ENCODE measurements at places on chromosomes 11 and 22.
A peak's percentile ranks its signal among the peaks of the same experiment; 100 is the strongest.

DNA sequence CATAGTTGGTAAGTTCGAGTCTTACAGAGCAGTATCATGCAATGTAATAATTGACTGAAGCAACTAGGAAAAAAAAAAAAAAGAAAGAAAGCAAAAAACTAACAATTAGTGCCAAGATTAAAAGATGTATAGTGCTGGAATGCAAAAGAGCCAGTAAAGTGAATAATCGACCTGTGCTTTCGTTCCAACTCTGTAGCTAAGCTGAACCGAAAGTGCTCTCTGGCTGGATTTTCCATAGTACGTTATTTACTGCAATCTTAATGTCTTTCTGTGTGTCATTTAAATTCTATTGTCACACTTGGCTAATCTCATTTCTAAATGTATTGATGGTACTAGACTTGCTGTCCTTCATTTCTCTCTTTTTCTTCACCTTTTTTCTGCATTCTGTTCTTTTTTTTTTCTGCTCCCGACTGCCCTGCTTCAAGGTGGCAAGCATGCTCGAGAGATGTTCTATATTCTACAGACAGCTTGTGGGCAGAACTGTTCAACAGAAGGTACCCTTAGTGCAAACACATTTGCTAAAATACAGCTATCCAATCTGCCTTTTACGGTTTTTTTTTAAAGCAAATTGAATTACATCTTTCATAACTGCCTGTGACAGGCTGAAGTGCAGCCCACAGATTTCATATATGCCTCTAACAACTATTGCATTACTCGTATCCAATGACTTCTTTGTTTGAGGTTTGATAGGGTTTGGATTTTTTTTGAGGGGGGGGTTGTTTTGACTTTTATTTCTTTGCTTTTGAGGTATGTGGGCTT lies 204.2 kb upstream of the MTNR1B start:
- no peak for DNase-seq

GRCh38 chr11:63535734-63536133 lies 874 bp upstream of the PLAAT4 start:
- peak; percentile 56 for DNase-seq

GRCh38 chr22:42937164-42937843 lies 77.6 kb downstream of the PACSIN2 start:
- DNase-seq = peak; percentile 25

- DNase-seq = no peak
These were observed 13.3 kb downstream of the IL17REL start for GRCh38 chr22:49999063-49999945.

GRCh38 chr11:121839781-121840180 lies 276.2 kb downstream of the BLID start:
- no peak for DNase-seq

DNA sequence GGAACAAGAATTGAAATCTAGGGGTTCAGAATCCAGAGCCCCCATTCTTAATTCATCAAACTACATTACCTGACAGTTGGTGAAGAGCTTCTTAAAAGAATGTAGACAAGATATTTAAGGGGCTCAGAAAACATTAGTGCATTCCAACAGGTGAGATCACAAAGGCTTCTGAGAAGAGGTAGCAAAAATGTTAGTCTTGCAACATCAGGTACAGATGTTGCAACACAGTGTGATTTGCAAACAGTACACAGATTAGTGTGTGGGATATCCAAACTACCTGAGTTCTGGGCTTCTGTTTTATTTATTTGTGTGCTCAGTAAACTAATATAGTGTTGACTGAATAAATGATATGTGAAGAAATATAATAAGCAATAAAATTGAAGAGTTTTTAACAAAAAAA lies 11.8 kb downstream of the CASP4 start:
- DNase-seq = no peak

GRCh38 chr22:42905702-42906183 lies 48.7 kb upstream of the ARFGAP3 start:
- DNase-seq = no peak

- no peak for DNase-seq
These were observed 881.2 kb downstream of the OPCML start for GRCh38 chr11:132650969-132651720.

DNA sequence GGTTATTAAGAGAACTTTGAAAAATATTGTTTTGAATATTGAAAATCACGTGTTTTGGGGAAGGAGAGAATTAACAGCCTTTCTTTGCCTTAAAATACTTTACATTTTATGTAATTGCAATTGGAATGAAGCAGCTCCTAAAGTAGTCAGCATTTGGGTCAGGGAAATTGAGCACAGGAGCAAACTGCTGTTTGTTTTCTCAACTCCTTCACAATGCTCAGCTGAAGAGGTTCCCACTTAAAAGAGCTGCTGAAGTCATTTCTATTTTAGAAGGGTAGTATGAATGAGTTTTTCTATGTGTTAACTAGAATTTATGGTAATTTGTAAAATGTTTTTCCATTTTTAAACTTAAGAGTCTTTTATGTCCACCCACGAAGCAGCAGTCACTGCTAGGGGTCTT lies 8.1 kb upstream of the UCP2 start:
- DNase-seq = no peak

GRCh38 chr11:85746670-85747069 lies 60.7 kb upstream of the CCDC89 start:
- no peak for DNase-seq

DNA sequence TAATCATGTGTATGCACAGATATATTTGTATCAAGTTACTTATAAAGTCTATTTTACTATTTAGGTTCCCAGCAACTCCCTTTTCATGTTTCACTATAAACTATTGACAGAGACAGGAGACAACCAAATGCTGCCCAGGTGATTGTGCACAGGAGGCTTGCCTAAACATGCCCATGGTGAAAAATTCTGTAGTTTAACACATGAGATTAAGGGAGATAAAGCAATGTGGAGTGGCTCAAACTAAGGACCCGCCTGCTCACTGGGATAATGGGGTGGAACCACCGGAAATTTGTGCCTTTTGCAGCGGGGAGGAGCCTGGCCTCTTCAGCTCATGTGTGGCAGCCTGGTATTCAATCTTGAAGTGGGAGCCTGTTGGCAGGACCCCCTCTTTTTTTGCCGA lies 459.5 kb upstream of the CNTN5 start:
- DNase-seq = no peak

DNA sequence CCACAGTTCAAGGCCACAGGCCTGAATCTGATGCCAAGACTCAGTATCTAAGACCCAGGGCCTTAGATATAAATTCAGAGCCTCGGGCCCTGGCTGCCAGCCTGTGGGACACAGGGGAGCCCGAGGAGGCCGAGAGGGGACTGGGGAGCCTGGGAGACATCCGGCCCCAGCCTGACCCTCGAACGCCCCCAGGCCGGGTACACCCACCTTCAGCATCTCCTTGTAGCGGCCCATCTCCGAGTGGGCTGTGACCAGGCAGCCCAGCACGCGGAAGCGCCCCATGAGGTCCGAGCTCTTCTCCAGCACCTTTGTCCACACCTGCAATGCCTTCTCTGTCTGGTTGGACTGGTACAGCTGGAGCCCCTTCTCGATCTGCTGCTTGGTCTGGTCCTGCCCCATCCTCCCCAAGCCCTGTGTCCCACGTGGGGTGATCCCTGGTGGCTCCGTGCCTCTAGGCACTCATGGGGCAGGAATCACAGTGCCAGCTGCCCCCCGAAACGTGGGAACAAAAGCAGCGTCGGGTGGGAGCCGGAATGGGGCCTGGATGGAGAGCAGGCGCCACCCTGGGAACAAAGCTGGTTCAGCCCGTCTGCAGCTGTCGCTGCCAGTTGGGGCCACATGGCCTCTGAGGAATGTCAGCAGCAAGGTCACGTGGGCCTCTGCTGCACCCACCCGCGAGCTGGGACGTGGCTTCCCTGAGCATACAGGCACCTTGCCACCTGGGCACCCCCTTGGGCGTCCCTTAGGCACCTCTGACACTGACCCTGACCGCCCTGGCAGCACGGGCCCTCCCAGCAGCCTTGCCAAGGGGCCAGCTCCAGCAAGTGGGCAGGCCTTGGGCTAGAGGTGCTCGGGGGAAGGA lies at the start of gene RAPSN:
TSS of gene RAPSN (minus strand) at position 571 of the 862 bp plus-strand sequence. CDS start at position 399, 172 bp downstream.
- DNase-seq = no peak

Measured in CD4-positive, alpha-beta T cell treated with Interleukin-17A for 1 hour (primary cell).